ENCODE measurements at places on chromosomes 7 and 10. TPM values are rescaled to one million over a fixed set of nuclear protein-coding genes. Genes with fewer than 3 reads are reported as not detected.

DNA sequence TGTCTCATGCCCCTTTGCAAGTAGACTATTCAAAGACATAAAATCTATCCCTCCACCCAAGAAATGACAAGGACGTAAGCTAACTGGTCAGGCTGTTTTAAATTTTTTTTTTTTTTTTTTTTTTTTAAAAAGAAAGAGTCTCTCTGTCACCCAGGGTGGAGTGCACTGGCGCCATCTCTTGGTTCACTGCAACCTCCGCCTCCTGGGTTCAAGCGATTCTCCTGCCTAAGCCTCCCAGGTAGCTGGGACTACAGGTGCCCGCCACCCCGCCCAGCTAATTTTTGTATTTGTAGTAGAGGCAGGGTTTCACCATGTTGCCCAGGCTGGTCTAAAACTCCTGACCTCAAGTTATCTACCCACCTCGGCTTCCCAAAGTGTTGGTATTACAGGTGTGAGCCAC lies 11.2 kb downstream of the TRA2A start:
- DNase-seq = no peak

TRIM50 gene
- total RNA-seq = not detected

DNA sequence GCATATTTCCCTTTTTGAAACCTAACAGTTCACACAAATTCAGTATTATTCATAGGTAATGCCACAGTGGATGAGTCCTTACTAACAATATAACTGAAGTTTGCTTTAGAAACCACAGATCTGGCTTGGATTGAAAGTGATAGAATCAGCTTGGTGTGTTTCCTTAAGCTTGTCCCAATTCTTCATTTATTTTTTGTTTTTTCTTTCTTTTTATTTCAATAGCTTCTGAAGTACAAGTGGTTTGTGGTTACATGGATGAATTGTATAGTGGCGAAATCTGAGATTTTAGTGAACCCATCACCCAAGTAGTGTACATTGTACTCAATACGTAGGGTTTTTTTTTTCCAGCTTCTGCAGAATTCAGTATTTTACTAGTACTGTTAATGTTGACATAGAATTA lies 518.2 kb upstream of the SEMA3D start:
- no peak for DNase-seq

- no peak for DNase-seq
Observed at GRCh38 chr7:141534757-141535737, 16.2 kb upstream of the AGK start.

KCNIP2 gene
- total RNA-seq = 1.9 TPM

DNA sequence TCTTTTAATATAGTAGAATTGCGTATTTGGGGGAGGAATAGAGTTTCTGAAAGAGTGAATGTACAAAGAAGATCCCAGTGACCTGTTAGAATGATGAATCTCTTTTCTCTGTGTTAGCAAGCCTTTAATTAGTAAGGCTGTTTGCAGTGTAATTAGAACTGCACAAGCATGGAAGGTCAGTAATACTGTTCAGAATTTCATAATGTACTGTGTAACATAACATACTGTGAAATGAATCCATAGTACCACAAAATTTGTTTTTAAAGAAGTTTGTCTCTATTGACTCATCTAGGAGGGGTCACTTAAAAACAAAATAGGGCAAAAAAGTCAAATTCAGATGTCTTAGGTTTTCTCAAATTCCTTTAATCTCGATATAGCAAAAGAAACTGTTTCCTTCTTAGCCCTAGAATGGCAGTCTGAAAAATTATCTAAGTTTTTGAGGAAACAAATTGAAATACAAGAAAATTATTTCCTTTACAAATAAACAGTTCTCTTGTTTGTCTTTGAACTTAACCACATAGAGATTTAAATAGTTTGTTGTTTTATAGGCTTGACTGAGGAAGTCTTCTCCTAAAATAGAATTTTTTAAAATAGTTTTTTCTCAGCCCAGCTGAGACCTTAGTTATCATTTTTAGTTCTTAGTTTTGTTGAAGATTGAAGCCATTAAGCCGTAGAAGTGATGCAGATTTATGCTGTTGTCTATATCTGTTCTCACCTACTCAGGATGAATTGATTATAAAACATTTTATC lies 12.5 kb downstream of the ADK start:
- DNase-seq = no peak

RASSF4 gene
- 1.6 TPM for total RNA-seq

GRCh38 chr7:66558660-66559465 lies 69.8 kb upstream of the KCTD7 start:
- no peak for DNase-seq

CYP2C18 gene
- not detected for total RNA-seq

DNA sequence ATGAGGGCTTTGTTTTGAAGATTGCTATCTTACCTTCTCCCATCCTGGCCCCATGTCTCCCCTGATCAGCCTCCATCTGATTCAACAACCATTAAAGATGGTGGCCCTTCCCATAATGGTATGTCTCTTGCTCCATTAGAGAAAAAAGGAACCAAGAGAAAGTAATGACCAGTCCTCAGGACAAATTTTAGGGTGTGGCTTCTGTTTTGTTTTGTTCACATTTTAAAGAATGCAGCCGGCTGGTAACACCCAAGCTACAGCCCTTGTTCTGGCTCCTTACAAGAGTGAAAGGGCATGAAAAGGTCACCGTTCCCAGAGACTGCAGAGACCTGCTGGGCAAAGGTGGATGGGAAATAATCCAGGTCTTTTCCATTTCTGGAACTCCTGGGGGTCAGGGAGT lies 287.9 kb upstream of the NEBL start:
- DNase-seq = no peak

GRCh38 chr7:55366461-55367070 lies 1.4 kb downstream of the LANCL2 start:
- peak; percentile 47 for DNase-seq

DNA sequence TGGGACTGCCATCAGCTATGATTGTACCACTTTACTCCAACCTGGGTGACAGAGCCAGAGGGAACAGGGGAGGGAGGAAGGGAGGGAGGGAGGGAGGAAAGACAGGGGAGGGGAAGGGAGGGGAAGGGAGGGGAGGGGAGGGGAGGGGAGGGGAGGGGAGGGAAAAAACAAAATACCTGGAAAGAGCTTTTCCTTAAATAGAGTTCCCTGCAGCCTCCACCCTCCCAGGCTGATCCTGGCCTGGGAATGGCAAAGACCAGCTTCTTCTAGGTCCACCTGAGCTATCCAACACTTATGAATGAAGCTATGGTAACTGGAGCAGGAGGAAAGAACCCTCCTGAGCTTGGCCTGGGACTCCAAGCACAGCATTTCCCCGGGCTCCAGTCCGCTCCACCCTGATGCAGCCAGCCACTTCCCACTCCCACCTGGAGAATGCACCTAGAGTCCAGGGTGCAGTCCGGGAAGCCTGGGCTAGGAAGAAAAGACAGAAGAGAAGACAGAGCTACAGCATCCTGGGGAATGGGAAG lies 66.1 kb downstream of the GRID1 start:
- DNase-seq = no peak

GRCh38 chr10:17023386-17024298 lies 106.0 kb downstream of the CUBN start:
- peak; percentile 92 for DNase-seq

- DNase-seq = no peak
Observed at GRCh38 chr10:129759214-129760002, 204.7 kb downstream of the EBF3 start.

DNA sequence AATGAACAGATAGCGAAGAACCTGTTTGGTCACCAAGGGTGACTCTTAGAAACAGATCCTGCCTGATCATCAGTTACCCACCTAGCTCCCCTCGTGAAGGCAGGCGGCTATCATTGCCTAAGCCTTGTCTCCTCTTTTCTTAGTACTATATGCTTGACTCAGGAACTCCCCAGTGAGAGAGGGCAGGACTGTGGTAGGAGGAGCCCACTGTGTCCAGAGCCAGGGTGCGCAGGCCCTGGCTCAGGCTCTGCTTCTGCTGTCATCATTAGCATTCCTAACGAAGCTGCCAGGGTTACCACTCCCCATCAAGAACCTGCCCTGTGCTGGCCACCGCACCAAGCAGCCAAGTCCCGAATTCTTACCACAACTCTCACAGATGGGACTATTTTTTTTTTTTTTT lies 160.8 kb downstream of the CHN2 start:
- no peak for DNase-seq

AOC1 gene
- total RNA-seq = not detected

GRCh38 chr10:73850211-73850610 lies 24.1 kb downstream of the CAMK2G start:
- no peak for DNase-seq

GRCh38 chr7:131013716-131014115 lies 279.7 kb upstream of the KLF14 start:
- DNase-seq = no peak

PITX3 gene
- not detected for total RNA-seq

DNA sequence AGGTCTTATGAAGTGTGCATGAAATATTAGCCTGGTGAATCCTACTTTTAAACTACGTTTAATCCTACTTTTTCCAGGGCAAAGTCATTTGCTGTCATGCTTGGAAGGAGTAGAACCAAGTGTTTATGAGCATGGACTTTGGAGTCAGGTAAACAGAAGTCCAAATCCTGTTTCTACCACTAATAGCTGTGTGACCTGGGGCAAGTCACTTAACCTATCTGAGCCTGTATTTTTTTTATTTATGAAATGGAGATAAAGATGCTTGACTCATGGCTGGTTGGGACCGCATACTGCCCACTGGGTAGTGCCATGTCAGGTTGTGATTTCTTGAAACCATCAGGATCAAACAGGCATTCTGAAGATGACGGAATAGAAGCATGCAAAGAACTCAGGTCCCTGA lies 249.6 kb downstream of the BAMBI start:
- no peak for DNase-seq

DNA sequence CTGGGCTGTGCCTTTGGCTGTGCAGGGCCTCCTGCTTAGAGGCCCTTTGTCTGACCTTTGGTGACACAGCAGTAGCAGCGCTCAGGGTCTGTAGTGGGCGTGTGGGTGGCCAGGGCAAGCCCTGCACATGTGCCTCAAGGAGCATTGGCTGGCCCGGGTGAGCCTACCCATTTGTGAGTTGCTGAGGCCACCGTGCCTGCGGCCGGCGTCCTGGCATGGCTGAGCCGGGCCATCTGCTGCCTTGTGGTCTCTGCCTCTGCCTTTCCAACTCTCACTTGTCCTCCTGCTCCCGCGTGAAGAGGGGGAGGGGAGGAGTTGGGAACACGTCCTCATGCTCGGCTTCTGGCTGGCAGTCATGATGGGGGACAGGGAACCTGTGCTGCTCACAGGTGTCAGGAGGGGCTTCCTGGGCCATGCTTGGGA lies 9.2 kb upstream of the ORAI2 start:
- no peak for DNase-seq

ASZ1 gene
- not detected for total RNA-seq

DYNC1I1 gene
- total RNA-seq = not detected

DNA sequence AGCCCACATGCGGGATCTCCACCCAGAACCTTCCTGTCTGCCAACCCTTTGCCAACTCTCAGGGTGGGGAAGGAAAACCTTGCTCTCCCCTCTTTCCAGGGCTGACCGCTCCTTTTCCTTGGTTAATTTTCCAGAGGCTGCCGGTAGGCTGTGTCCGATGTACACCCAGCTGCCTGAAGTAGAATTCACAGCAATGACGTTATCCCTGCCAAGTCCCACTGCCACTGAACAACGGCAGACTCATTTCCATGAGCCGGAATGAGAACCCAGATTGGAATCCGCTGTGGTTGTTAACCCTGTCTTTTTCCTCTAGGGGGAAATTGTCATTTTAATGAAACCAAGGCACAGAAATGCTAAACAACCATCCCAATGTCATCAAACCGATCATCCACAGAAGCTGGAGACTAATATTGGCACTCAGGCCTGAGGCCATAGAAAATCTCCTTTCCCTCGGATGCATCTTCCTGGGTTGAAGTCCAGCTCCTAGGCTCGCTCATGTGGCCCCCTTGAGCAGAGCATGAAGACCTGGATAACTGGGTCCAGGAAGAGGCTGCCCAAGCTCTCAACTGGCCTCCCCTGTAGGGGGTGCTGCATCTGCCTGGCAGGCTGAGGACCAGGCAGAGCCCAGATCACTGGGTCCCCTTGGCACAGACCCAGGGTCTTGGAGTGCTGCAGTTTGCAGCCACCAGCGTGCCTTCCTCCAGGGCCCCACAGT lies 30.4 kb downstream of the KLRG2 start:
- no peak for DNase-seq

RNLS gene
- 2.5 TPM for total RNA-seq

DNA sequence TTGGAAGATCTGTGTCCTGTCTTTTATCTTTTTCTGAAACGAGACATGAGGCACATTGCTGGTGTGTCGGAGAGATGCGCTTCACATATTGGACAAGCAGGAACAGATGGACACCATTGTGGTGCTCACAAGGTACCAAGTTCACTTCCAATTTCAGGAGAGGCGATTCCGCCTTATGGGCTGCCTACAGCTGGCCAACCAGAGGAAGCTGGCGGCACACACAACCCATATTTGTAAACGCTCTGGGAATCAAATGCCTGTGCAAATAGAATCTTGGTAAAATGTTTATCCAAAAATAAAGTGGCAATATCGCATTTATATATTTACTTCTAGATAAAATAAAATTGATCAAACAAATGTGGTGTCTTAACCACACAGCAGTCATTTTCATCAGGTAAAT lies 337.4 kb downstream of the TCERG1L start:
- no peak for DNase-seq

- DNase-seq = no peak
Observed at GRCh38 chr7:149642589-149642988, 130.8 kb downstream of the ZNF467 start.

- no peak for DNase-seq
Observed at GRCh38 chr7:47516985-47517600, 64.8 kb downstream of the TNS3 start.

GRCh38 chr10:102596506-102596971 lies 47.7 kb upstream of the TRIM8 start:
- peak; percentile 55 for DNase-seq

DNA sequence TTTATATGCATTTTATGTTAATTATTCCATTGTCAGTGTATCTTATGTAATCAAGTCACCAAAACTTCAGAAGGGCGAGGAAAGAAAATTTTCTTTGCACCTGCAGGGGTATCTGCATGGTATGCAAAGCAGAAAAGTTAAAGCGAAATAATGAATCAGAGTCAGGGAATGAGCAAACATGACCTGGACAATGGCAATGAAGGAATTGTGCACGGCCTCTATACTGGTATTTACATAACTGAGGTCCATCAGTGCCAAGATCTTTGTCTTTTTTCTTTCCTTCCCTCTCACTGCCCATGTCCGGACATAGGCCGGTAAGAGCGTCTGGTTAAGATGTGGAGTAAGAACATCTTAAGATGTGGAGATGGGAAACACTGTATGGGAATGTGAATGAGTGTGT lies 14.4 kb upstream of the AKR1C3 start:
- no peak for DNase-seq

LIPK gene
- total RNA-seq = not detected

DNA sequence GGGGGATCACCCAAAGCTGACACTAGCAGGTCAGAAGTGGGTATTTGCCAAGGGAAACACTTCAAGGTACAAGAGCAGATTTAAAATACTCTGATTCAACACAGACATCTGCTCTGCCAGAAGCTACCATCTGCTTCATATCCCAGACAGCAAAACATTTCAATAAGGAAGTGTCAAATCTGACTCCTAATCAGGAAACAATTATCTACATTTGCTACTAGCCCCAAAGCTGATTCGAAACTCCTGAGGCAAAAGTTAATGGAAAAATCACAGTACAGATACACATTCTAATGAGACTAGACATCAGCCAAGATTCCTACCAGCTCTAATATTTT lies 48.9 kb downstream of the PARD3 start:
- no peak for DNase-seq

Data from activated CD8-positive, alpha-beta T cell treated with anti-CD3 and anti-CD28 coated beads, Interleukin-2, amount 10 ng/mL, durations not matched to agents 7 days and 5 days (primary cell).